Stimulated activated CD8-positive, alpha-beta memory T cell treated with anti-CD3 and anti-CD28 coated beads, Interleukin-12 subunit alpha, Interleukin-12 subunit beta, amount 100 ng/mL, for 4 hours (primary cell): ENCODE measurements at places on chromosomes 2 and 18.

DNA sequence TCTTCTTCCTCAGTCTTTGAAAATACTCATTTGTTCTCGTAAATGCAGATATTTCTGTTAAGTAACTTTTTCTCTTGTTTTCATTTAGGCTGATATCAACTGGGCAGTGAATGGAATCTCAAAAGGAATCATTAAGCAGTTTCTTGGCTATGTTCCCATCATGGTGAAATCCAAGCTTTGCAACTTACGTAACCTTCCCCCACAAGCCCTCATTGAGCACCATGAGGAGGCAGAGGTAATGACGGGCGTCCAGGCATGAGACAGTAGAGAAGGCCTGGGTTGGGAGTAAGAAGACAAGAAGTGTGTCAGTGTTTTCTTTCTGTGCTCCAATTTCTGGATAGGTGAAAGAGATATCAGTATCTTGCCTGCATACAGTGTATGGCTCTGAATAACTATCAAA lies 5.1 kb downstream of the POLR1B start:
- no peak for DNase-seq

- DNase-seq = peak; percentile 32
Measured at GRCh38 chr18:23498877-23499276, 4.4 kb upstream of the RMC1 start.

GRCh38 chr18:3603421-3604234 lies 153.7 kb downstream of the TGIF1 start:
- DNase-seq = no peak

DNA sequence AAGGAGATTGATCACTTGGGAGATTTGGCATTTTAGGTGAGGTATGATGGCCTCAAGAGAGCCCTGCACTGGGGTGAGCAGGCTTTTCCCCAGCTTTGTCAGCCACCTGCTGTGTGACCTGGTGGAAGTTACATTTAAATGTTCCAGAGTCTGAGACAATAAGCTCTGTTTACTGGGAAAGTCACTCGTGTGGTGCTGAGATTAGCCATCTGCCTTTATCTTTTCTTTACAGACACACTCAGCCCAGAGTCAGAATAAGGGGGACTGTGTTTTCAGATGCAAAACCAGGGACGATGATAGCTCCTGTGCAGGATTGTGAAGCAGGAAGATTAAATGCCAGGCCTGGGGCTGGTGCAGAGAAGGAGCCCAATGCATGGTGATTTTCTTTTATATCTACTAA lies 47.9 kb downstream of the SH3RF3 start:
- DNase-seq = no peak

GRCh38 chr2:199994896-199995295 lies 39.5 kb downstream of the MAIP1 start:
- no peak for DNase-seq

DNA sequence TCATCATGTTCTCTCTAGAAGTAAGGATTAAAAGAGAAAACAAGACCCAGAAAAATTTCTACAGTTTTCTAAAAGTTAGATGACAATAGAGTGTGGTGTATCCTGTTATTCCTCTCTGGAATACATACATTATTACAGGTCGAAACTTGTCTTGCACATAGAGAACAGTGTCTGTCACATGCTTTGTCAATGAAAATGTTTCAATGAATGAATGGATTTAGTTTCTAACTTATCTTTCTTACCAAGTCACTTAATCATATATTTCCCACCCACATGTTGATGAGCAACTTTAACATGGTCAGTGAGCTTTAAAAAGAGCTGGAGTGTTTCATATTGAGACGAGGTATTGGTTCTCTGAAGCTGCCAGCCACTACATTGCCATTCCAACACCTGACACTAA lies 4.3 kb downstream of the DSG4 start:
- DNase-seq = no peak

DNA sequence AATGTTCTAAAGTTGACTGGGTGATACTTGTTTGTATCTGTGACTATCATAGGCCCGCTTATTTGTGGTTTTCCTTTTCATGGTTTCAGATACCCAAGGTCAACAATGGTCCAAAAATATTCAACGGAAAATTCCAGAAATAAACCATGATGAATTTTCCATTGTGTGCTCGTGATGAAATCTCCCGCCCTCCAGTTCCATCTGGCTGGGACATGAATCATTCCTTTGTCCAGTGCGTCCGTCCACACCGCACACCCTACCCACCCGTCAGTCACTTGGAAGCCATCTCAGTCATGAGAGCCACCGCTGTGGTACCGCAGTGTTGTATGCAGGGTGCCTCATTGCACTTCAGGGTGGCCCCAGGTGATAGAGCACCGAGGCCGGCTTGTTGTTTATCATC lies 268.2 kb upstream of the PXDN start:
- DNase-seq = no peak

GRCh38 chr2:6237039-6237660 lies 545.0 kb downstream of the SOX11 start:
- DNase-seq = no peak

DNA sequence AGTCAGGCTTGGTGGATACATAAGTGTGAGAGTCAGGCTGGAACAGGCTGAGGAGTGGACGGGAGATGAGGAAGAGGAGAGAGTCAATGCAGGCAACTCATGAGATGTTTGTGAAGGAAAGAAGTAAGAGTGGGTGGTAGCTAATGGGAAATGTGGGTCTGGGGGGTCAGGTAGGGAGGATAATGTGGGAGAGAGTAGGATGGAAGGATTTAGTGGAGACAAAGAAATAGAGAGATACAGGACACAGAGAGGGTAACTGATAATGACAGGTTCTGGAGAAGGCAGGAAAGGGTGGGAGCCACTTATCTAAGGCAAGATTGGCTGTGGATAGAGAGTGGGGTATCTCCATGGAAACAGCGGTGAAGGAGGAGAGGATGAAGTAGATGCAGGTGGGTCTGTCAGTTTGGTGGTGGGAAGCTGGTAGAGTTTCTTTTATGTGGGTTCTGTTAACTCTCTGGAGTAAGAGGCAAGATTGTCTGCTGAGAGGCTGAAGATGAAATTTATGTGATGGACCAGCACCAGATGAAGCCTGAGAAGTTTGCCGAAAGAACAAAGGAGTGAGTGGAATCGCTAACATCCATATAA lies 190.6 kb upstream of the SPRED2 start:
- DNase-seq = no peak

- DNase-seq = no peak
Measured at GRCh38 chr2:24339856-24340262, 20.5 kb downstream of the ITSN2 start.

- no peak for DNase-seq
Measured at GRCh38 chr18:35602193-35602820, 20.8 kb downstream of the GALNT1 start.

GRCh38 chr2:119255760-119256581 lies 32.3 kb downstream of the STEAP3 start:
- DNase-seq = no peak

GRCh38 chr2:186714611-186715010 lies 20.8 kb downstream of the FAM171B start:
- no peak for DNase-seq

DNA sequence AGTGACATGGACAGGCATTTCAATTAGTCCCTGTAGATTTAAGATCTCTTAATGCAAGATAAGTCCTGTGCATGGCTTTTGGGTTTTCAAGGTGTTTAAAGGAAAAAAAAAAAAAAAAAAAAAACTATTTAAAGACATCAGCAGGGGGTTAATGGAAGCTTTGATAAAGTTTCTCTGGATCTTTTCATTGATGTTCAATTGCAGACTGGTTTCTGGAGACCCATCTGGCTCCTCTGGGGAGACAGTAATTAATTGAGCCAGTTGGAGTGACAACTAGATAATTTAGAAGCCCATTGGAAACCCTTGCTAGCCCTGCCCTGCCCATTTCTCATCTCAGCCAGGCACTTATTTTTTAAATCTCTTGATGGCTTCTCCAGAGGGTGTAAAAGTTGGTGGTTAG lies 98.7 kb downstream of the EPHA4 start:
- no peak for DNase-seq

DNA sequence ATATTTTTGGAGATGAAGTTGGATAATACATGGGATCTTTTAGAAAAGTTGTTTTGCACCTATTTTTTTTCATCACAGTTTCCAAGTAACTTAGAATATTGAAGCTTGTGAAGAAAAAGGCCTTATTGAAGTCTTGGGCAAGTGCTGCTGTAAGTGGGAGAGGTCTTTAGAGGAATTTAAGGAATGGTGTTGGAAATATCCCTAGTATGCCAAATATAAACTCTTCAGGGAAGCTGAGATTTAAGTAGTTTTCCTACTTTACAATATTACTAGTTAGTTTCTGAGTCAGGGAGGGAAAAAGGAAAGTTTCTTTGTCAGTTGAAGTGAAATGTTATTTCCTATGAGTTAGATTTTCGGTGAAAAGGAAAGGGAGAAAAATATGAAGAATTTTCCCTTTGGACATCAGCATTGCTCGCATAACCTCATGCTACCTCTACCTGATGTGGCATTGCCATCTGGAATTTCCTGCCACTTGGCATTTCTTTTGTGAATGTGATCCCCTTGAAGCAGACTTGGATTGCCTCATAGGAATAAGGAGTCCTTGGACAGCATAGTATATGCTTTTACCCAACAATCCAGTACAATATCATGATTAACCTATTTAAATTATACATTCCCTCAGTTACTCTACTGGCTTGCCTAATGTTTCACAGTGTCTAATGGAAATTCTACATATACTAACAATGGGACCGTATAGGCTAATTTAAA lies 12.1 kb downstream of the PLEKHH2 start:
- no peak for DNase-seq

DNA sequence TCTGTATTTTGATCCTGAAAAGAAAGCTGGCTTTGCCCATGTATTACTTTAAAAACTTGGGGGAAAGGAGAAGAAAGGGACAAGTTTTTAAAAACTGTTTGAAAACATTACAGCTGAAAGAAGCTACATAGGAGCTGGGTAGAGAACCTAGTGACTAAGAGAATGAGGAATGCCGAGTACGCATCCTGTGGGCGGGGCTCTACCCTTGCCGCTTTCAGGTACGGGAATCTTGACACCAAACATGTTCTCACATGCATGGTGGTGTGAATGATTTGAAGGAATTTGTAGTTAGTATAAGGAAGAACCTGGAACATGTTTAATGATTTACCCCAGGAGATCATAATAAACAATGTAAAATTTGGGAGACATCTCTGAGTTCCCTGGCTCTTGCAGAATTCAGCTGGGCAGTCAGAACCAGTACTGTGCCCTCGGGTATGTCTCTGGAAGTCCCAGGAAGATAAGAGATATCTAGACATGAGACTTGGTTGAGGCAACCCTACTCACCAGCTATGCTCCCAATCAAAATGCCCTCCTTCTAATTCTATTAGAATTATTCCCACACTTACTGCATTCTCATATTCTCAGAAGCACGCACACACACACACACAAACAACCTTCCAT lies 16.5 kb upstream of the TGFA start:
- no peak for DNase-seq

GRCh38 chr2:170098626-170099312 lies 79.2 kb upstream of the MYO3B start:
- no peak for DNase-seq

DNA sequence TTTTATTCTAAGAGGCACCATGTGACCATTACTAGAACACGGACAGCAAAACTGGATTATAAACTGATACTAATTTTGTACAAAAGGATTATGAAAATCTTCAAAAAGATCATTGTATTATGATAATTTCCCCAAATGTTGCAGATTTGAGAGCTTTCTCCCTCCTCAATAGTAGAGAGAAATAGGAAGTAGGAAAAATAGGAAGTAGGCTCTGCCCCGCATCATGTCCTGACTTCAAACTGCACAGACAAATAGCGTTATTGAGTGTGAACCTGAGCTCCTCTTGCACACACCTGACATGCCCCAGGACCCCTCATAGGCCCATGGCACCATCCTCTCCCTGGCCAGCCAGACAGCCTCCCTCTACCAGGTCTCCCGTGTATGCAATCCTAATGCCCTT lies 25.4 kb downstream of the CHRNA1 start:
- no peak for DNase-seq

- DNase-seq = no peak
Measured at GRCh38 chr2:212960336-212960735, 191.1 kb downstream of the IKZF2 start.

GRCh38 chr2:205296959-205297358 lies 385.3 kb upstream of the NRP2 start:
- no peak for DNase-seq

GRCh38 chr2:226124548-226125011 lies 675.0 kb downstream of the IRS1 start:
- DNase-seq = no peak

DNA sequence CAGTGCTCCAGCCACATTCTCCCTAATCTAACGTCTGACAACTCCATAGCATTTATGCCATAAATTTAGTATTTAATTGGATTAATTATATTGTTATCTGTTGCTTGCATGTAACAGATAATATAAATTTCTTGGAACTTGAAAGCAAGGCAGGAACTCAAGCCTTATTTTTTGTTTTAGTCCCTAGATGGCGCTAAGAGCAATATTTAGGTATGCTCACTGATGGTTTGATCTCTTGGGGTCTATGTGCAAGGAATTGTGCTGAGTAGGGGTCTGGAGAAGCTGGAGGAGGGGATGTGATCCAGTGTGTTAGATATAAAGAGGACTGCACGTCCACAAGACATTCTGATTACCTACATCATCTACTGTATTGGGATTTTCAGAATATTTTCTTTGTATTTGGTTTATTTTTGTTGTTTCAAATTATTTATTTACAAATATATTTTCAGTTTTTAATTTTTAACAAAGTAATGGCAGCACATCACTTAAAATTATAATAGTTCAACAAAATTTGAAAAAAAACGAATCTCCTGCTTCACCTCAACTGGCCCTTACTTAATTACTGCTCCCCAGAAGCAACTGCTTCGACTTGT lies 32.8 kb downstream of the KATNAL2 start:
- DNase-seq = no peak

DNA sequence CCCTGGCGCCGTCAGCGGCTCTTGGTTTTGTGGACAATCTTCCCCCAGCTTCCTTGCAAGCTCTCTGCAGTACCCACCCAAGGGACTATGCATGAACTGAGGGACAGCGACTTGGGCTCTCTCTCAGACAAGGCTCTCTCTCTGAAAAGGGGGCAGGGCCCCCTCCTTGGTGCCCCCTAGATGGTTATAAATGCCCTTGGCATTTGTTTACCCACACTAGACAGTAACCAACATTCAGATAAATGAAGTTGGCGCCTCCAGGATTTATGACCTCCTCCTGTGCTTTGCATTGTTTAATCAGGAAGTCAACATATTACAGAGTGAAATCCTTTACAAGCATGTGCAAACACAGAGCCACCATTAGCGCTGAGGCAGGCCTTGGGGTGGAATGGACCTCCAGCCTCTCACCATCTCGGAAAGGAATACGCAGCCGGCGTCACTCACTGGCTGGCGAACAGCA lies 547.4 kb upstream of the ID2 start:
- no peak for DNase-seq
